IPS DF 19.7 (cell line): ENCODE measurements at places on chromosomes 6 and 20.

DNA sequence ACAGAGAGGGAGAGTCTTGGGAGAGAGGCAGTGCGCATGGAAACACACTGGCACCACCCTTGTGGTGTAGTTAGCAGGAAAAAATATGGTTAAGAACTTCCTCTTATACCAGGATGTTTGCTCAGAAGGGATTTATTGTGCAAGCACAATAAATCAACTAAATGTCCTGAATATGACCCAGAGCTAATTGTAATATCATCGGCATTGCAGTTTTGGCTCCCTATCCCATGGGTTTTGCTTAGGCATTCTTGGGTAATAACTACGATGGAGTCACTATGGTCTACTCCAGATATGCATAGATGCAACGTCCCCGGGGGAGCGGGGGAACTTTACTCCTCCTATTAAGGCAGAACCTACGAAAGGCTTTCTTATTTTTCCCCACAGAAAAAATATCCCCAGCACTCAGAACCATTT lies 751.6 kb downstream of the EYS start:
- DNase-seq, result no peak

DNA sequence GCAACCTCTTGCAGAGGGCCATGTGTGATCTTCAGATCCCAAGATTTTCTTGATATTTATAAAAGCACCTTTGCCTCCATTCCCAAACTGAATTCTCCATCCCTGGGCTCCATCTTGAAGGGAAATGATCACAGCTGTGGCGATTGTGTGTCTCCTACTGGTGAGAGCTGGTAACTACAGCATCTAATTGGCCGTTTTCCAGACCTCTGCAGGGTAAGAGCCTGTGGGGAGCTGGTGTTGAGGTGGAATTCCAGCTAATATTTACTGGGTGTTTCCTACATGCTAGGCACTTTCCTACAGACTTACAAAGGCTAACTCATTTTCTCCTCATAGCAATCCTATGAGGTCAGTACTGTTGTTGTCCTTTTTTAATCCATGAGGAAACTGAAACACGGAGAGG lies 59.2 kb upstream of the FNDC1 start:
- peak; percentile 47 for DNase-seq

GRCh38 chr20:5316188-5317158 lies at the start of gene PROKR2:
TSS of gene PROKR2 (minus strand) at chr20:5316954. CDS start at chr20:5314369, 2,585 bp downstream.
- peak; percentile 25 for DNase-seq

DNA sequence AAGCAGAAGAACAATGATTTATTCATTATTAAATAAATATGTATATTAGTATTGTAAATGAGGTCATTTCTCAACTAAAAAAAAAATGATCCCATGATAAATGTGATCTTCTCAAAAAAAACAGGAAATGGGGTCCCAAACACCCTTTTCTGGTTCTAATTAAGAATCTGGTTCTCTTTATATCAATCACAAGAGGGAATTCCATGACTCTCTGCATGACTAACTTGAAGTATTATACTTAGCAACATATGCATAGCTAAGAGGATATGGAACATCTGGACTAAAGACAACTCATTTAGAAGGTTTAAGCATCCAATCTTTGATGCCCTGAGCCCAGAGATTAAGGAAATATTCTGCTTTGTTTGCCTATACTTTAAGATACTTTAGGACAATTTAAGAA lies 89.7 kb upstream of the EMILIN3 start:
- DNase-seq, result no peak

- no peak for DNase-seq
Observed at GRCh38 chr6:51199105-51199552, 380.5 kb downstream of the TFAP2B start.

- DNase-seq, result no peak
Observed at GRCh38 chr6:6680526-6680925, 92.0 kb downstream of the LY86 start.

DNA sequence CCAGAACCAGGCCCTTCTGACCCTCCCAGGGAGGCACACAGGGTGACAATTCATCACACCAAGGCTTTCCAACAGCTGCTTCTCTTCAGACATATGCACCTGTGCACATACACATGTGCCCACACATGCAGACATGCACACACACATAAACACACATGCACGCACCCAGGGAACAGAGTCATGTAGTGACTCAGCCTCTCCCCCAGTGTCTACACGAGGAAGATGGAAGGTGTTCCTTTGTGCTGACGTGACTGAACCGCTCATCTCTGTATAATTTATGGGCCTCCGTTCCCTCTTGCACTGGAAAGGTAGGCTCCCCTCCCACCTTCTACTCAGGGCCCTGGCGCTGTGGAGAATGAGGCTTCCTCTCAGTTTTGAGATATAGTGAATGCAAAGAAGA lies 23.8 kb upstream of the PLEKHG1 start:
- DNase-seq, result no peak

DNA sequence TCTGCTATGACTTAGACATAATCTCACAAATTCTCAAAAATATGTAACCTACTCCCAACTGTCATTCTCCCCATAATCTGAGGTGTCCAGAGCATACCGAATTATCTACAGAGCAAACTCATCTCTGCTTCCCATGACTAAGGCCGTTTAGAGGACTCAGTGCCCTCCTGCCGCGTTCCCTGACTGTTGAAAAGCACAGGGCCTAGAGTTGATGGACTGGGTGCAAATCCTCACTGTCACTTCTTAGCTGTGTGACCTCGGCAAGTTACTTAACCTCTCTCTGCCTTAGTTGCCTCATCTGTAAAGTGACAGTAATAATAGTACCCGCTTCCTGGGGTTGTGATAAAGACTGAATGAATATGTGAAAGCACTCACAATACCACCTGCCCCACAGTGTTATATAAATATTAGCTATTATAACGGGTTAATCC lies 4.7 kb upstream of the TUBB2A start:
- no peak for DNase-seq

DNA sequence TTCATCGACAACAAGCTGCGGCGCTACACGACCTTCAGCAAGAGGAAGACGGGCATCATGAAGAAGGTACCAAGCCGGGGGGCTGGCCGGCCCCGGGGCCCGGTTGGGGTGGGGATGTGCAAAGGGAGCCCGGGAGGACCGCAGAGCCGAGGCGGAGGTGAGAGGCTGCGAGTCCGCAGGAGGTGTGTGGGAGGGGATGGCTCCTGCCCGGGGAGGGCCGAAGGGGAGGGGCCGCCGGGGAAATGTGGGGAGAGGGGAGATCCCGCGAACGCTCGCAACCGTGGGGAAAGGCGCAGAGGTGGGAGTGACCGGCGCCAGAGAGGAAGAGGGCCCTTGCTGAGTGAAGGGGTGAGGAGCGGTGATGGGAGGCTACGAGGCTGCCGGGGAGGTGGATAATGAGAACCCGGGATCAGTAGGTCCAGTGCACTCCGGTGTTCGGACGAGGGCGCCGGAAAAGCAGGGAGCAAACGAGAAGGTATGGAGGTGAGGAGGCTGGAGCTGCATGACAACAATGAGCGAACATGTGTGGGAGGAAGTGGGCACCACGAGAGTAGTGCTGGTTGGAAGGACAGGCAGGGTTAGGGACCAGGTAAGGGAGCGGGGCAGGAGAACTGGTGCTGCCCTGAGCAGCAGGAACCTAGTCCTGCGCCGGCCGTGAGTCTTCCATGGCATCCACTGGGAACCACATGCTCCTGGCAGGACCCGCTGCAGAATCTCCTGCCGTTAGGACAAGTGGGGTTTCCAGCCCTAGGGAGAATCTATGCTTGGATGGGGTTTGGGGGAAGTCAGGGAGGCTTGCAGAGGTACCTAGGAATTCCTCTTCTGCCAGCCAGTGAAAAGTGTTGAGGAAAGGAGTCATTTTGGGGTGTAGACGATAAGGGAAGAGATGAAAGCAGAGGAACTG lies 1.3 kb downstream of the SRF start:
- no peak for DNase-seq

DNA sequence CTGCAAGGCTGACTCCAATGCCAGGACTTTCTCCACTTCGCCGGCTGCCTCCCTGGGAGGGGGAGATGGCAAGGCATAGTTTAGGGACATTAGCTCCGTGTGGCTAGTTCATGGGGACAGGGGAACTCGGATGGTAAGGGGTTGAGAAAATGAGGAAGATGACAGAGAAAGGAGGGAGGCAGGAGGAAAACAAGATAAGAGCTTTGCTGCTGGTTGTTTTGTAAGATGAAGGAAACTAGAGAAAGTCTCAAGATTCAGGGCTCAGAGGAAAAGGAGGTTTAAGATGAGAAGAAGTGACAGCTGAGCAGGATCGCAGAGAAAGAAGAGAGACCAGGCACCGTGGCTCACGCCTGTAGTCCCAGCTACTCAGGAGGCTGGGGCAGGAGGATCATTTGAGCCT lies 180.9 kb upstream of the RREB1 start:
- no peak for DNase-seq

- DNase-seq, result no peak
Observed at GRCh38 chr20:10632721-10633509, 40.9 kb downstream of the JAG1 start.

- peak; percentile 30 for DNase-seq
Observed at GRCh38 chr6:81023007-81023582, 729.4 kb downstream of the TENT5A start.

- DNase-seq, result no peak
Observed at GRCh38 chr6:111748231-111748647, 125.0 kb downstream of the FYN start.

- DNase-seq, result no peak
Observed at GRCh38 chr6:170174771-170175643, 115.9 kb downstream of the DLL1 start.

DNA sequence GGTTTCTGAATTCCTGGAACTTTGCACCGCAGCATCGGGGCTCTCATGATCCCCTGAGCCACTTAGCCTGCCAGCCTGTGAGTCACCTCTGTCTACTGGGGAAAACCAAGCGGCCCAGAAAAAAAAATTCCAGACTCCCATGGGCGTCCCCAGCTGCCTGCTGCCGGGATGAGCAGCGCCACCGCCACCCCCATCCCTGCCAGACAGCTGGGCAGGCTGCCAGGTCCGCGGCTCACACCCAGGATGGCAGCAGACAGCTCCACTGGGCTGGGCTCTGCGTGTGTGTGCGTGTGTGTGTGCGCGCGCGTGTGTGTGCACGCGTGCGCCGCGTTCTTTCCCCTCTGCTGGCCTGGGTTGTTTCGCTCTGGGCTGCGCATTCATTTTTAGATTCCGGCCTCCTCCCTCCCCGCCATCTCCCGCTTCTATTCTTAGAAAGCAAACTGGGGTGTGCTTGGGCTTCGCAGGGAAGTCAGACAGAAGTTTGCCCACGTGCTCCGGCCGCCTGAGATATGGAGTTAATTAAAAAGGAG lies 38.9 kb upstream of the PMEPA1 start:
- DNase-seq, result no peak

- DNase-seq, result no peak
Observed at GRCh38 chr6:149925253-149925973, 2.5 kb upstream of the RAET1G start.

DNA sequence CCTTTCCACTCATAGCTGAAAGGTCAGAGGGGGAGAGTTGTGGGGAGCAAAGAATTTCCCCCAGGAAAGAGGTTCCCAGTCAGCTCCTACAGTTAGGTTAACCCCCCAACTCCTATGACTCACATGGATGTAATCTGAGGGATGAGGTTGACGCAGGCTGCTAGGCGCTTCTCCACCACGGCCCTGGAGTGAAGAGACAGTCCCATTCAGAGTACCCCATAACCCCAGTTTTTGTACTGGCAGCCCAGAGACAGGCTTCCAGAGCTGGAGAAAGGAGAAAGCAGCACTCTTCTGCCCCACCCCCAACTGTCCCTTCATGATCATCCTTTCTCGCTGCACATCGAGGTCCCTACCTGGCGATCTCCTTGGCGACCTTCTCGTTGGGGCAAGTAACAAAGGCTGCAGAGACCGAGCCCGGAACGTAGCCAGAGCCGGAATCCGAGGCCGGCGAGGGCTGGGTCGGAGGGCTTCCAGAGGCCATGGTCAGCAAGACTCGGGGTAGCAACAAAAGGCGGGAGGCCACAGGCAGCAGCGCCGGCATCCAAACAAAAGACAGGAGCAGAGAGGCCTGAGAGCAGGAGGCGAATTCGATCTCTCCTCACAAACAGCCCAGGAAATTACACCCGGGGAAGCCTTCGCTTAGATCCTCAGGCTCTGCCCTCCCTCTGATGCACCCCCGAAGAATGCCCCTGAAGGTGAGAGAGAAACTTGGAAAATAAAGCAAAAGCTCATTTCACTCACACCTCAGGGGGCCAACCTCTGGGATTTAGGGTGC lies 592 bp downstream of the CUTA start:
- no peak for DNase-seq

DNA sequence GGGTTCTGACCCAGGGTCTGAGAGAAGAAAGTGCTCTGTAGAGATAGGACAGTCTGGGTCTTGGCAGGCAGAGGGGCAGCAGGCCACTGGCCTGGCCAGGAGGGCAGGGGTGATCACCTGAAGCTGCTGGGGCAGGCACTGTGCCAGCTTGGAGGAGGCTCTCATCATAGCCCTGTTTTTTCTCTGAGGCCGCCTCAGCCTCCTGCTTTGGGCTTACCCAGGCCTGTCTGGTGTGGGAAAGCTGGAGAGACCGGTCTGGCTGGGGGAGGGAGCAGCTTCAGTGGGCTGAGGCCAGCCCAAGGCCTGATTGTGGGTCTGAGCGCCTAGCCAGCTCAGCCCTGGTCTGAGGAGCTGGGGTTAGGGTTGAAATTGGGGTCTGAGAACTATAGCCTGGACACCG lies 3.9 kb downstream of the LPIN3 start:
- no peak for DNase-seq

DNA sequence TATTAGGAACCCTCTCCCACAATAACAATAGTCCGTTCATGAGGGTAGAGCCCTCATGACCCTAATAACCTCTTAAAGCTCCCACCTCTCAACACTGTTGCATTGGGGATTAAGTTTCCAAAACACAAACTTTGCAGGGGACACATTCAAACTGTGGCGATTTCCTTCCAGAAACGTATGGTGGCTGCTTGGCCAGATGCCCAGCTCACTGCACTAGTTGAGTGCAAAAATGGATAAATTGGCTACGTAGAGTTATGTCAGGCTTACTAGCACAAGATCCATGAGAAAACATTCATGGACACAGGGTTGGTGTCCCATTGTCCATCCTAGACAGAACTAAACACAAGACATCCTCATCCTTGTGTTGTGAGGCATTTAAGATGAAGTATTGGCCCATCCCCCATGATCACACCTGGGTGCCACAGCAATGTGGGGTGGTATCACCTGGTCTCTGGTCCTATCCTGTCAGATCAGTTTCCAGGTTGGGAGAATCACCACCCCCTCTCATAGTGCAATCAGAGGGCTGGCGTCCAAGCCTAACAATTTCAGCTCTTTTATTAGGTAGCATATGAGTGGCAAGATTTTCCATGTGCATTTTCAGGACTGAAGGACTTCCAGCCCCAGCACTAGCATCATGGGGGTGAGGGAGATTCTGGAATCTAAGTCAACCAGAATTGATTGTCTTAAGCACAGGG lies 63.4 kb upstream of the ELOVL5 start:
- no peak for DNase-seq

DNA sequence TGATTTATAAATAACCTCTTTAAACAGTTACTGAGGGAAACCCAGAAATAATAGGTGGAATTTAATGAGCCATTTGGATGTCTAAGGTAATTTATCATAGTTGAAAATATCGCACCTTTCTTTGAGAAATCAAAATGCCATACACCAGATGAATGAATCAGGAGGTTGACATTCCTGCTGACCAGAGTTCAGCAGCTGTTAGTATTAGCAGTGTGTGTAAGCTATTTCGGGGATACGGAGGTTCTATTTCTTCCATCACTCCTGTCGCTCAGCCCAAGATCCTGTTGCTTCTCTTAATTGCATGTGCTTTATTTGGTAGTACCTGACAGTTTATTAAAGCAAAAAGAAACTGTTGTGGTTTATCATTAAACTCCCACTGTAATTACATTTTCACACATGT lies 67.1 kb downstream of the HDGFL1 start:
- DNase-seq, result no peak

GRCh38 chr6:160494576-160494975 lies 146.4 kb downstream of the SLC22A3 start:
- no peak for DNase-seq

- no peak for DNase-seq
Observed at GRCh38 chr20:1214838-1215261, 11.0 kb upstream of the RAD21L1 start.
